ENCODE measurements at places on chromosomes 13 and 19.
A peak's percentile ranks its signal among the peaks of the same experiment; 100 is the strongest.

GRCh38 chr13:44045180-44045562 is 165.5 kb downstream of the LACC1 start:
- no peak for DNase-seq

- no peak for DNase-seq
Observed at GRCh38 chr13:50995854-50996253, 86.3 kb downstream of the RNASEH2B start.

GRCh38 chr19:40716482-40717324 is at the start of the genes COQ8B and ITPKC:
TSS of gene COQ8B (minus strand) at chr19:40716886. CDS start at chr19:40714632, 2,254 bp downstream.
TSS of gene ITPKC (plus strand) at chr19:40717112. CDS start at chr19:40717136, 24 bp downstream.
- peak; percentile 96 for DNase-seq

DNA sequence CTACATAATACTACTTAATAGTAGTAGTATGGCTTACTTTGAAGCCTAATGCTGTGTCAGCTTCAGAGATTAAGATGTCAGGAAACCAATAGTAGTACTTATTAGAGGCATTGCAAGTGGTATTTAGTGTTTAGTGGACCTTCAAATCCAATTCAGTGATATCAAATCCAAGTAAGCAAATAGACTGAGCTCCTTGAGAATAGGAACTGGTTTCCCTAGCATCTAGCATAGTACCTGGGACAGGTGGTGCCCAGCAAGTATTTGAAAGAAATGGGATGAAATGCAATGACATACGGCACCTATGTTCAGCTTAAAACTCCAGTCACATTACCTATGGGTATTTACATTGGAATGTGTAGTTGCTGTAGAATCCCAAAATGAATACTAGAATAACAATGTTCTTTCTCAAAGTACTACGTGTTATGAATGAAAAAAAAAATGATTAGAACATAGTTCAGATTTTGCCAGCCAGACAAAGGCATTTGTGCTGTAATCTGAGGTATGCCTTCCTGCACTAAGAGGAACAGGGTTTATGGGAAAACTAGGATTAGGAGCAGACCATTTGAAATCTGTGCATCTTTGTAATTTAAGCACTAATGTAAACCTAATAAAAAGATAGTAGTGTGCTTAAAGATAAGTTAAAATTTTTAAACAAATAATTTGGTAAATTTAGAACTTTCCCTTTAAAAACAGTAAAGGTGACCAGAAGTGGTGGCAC is 17.1 kb downstream of the LSM14A start:
- DNase-seq = no peak

DNA sequence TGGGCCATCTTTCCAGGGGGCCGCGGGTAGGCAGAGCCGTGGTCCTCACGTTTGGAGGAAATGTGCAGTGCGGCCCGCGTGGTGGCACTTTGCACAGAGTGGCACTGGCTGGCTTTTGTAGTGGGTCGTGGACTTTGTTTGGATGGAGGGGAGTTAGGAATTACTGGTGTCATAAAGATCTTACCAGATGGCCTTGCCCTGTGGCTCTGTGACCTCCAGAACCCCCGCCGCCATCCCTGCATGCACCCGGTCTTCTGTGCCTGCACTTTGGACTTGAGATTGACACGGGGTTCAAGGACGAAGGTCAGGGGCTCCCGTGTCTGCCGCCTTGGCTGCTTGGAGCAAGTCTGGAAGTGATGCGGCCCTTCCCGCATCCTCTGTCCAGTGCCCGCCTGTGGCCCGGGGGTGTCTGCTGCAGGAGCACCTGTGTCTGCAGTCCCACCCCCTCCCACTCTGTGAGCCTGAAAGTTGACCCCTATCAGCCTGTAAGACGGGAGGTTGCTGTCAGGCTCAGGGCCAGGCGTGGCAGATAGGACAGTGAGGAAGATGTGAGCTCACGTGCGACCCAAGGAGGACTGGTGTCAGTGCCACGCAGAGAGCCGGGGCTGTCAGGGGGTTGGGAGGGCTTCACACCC is 2.2 kb downstream of the GNA11 start:
- no peak for DNase-seq

- no peak for DNase-seq
Observed at GRCh38 chr19:53915000-53915399, 5.9 kb downstream of the CACNG7 start.

DNA sequence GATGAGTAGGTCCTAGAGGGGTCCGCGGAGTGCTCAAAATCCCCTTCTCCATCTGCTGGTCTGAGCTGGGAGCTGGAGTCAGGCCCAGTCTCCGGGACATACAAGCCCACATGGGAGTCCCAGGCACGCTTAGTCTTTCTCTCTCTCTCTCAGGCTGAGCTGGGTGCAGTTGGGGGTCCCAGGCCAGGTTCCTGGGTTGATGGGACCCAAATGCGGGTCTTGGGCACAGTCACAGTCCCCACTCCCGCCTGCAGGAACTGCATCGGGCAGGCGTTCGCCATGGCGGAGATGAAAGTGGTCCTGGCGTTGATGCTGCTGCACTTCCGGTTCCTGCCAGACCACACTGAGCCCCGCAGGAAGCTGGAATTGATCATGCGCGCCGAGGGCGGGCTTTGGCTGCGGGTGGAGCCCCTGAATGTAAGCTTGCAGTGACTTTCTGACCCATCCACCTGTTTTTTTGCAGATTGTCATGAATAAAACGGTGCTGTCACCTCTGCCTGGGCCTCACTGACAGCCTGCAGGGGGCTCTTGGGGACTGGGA is 23.8 kb downstream of the CYP4F12 start:
- peak; percentile 23 for DNase-seq

- no peak for DNase-seq
Observed at GRCh38 chr13:113920606-113921286, 53.1 kb downstream of the C13orf46 start.

- no peak for DNase-seq
Observed at GRCh38 chr13:37383046-37383445, 215.5 kb downstream of the POSTN start.

DNA sequence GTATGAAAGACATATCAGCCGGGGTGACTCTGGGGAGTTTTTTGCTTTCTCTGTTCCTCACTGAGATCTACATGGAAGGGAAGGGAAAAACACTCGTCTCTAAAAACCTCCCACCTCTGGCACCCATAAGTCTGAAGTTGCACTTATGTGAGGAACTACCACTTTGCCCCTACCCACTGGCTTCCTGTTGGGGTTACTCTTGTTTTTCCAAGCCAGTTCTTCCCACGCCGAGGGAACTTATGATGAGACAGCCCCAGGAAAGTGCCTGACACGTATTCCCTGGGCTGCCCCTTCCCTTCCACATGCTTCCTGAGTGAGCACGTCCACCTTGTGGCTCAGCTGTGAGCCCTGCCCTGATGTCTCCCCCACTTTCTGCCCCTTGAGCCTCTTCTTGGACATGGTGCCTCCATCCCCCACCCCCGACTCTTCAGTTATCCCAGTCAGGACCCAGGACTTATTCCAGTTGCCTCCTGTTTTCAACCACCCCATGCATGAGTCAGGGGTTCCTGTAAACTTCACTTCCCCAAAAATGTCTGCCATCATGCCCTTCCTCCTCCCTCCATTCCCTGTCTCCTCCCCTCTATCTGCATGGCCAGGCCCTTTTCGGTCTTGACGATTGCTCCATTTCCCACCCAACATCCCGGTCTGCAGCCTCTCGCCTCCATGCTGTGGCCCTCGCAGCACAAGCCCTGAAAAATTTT is 5.1 kb upstream of the SIGLEC7 start:
- DNase-seq = no peak

DNA sequence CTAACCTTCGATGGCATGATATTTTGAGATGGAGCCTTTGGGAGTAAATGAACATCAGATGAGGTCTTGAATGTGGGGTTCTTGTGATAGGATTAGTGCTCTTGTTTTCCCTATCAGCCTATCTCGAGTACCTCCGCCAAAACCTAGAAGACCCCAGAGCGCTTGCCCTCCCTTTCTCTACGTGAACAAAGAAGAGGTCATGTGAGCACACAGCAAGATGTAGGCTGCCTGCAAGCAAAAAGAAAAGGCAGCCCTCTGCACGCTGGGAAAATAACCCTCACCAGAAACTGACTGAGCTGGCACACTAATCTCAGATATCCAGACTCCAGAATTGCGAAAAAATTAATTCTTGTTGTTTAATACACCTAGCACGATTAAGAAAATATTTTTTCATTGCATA is 799.8 kb upstream of the SLC10A2 start:
- DNase-seq = no peak

- no peak for DNase-seq
Observed at GRCh38 chr13:112634102-112634501, 46.1 kb upstream of the TUBGCP3 start.

DNA sequence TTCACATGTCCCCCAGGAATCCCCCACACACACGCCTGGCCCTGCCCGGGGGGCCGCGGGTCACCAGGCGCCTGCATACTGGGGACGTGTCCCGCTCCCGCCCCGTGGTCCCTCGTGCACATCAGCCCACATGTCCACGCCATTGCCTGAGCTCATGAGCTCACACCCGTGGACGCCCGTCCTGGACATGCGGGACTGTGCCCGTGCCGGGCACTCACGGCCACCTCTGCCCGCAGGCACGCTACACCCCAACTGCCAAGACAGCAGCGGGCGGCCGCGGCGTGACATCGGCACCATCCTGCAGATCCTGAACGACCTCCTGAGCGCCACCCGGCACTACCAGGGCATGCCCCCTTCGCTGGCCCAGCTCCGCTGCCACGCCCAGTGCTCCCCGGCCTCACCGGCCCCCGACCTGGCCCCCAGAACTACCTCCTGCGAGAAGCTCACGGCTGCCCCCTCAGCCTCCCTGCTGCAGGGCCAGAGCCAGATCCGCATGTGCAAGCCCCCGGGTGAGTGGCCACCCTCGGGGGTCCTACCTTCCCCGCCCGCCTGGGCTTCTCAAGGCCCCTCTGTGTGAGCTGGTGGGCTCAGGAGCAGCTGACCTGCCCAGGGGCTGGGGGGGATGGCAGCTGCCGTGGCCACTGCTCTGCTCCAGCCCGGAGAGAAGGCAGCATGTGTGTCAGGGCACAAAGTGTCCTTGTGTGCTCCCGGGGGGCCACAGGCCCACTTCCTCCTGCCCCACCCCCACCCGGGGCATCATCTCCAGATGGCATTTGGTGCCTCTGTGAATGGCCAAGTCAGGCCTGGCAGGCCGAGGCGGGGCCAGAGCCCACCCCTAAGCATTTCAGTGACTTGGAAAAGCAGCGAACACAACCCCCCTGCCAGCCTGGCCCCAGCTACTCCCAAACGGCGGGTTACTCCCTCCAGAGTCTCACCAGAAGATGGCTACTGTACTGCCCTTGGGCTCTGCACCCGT is 7.1 kb downstream of the MIDN start:
- no peak for DNase-seq

DNA sequence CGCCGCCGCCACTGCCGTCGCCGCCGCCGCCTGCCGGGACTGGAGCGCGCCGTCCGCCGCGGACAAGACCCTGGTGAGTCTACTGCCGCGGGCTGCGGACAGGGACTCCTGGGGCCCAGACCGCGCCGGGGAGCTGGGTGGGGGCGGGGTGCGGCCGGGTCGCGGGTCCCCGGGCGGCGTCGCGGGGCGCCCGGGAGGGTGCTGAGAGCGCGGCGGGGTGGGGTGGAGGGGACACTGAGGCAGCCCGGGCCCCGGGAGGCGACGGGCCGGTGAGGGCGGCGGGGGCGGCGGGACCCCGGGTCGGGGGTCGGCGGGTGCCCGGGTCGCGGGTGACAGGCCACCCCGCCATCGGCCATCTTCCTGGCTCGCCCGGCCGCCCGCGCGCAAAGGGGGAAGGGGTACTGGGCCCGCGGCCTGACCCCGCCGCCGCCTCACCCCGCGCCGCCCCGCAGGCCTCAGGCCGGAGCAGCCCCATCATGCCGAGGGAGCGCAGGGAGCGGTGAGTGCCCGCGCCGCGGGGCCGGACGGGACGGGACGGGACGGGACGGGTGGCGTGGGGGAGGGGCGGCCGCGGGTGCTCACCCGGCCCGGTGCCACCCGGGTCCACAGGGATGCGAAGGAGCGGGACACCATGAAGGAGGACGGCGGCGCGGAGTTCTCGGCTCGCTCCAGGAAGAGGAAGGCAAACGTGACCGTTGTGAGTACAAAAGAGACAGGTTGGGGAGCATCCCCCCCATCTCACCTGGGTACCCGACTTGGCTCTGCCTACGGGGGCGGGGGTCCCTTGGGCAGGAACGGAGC is 489 bp downstream of the CCNE1 start:
- peak; percentile 23 for DNase-seq

DNA sequence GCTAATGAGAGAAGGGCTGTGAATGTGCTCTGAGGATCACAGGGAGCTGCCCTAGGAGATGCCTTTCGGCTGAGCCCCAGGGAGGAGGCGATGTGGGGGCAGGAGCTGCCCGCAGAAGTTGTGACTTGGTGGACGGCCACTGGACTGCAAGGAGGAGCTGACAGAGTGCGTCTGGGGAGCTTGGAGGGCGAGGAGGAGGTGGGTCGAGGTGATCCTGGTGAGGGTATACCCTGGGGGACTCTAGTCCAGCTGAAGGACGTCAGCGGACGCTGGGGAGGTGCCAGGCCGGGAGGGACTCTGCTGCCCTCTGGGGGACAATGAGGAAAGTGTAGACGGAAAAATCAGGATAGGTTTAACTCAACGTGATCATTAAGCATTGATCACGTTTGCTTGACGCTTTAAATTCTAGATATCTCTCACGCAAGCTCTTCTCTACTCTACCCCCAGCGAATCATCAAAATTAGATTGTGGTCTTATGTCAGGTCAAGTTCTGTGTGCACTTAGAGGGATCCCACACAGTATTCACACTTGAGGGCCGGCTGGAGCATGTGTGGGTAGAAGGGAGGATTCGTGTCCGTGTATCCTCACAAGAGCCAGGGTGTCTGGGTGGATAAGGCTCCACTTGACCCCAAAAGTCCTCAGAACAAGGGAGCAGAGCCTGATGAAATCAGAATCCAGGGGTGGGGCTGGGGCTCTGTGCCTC is 3.3 kb upstream of the CEACAM7 start:
- peak; percentile 29 for DNase-seq

- no peak for DNase-seq
Observed at GRCh38 chr13:48000559-48001113, 437 bp downstream of the SUCLA2 start.

DNA sequence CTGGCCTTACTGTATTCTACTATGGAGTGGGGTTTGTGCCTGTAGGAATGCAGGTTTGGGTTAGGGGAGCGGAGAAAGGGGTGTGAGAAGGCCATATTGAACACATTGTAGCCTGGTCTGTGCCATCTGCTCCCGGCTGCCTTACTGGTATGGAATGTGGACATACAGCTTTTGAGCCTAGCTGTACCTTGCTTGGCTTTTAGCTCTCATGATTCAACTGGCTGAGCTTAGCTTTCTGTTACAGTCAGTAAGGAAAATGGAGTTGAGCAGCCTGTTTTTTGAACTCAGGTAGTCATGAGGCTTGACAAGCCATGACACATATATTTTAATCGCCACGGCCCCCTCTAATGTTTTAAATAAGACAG is 41.6 kb downstream of the ARHGAP35 start:
- DNase-seq = no peak

GRCh38 chr13:105048677-105049076 is 1486.8 kb downstream of the EFNB2 start:
- peak; percentile 45 for DNase-seq

- no peak for DNase-seq
Observed at GRCh38 chr19:13985771-13986347, 20.3 kb downstream of the RFX1 start.

DNA sequence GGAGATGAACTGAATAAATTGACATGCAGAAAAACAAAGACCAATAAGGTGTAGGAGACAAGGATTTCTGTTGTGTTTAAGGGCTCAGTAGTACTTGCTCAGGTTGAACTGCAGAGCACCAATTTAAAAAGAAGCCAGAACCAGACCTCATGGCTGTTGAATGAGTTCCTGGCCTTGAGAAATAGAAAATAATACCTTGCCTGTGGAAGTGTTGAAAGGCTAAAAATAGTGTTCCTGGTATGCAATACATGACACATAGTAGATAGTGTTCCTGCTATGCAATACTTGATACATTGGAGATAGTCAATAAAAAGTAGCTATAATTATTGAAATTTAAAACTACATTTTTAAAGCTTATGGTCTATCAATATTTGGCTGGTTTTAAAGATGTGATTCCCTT is 595.8 kb downstream of the PCDH9 start:
- no peak for DNase-seq

GRCh38 chr13:85520445-85520844 is 278.8 kb downstream of the SLITRK6 start:
- no peak for DNase-seq
